GM04503 (cell line): ENCODE measurements at places on chromosomes 5 and 9.

DNA sequence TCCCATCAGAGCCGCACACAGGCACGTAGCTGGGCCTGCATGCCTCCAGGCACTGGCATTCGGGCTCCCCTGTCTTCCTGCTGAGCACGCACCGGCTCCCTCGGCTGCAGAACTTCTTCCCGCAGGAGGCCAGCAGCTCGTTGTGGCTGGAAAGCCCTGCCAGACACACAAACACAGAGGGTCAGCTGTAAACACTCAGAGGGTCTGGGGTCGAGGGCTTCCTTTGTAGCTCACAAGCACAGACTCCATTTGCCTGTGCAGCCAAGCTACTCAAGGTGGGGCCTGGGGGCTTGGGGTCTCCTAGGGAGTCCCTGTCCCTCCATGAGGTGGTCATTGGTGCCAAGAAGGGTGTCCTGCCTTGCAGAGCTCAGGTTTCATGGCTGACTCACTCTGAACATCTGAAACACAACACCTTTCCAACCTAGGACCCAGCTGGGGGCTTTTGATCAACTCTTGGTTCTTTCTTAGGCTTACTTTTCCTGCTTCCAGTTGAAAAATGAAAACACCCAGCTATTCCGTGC lies 211.4 kb downstream of the FSTL4 start:
- DNase-seq, result no peak

DNA sequence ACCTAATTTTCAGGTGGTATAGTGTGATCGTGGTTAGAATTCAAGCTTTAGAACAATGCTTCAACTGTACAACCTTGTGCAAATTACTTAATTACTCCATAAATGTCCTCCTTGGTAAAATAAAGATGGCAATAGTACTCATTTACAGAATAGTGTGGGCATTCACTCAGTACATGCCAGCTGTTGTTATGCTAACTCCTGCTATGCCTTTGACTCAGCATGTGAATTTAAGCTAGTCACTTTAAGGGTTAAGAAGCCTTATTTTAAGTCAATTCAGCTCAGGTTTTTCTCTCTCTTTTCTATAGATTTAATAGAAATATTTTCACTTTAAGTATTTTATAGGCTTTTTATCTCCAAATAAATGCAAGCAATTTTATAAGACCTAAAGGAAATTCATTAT lies 335.6 kb upstream of the ITGA1 start:
- DNase-seq, result no peak

DNA sequence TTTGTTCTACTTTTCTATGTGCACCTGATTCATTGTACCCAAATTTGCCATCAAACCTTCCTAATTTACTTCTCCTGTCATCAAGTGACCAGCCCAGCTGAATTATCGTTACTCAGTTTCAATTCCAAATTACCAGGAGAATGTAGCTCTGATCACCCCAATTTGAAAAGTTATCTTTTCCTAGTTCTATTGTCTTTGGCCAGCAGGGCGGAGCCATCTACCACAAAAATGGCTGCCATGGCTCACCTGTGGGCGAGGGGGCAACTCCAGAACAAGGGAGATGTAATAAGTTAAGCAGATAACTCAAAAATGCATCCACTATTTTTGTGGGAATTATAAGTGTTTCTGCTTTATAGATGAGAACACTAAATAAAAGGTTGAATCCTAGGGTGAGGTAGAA lies 133.8 kb upstream of the MOCS2 start:
- no peak for DNase-seq

DNA sequence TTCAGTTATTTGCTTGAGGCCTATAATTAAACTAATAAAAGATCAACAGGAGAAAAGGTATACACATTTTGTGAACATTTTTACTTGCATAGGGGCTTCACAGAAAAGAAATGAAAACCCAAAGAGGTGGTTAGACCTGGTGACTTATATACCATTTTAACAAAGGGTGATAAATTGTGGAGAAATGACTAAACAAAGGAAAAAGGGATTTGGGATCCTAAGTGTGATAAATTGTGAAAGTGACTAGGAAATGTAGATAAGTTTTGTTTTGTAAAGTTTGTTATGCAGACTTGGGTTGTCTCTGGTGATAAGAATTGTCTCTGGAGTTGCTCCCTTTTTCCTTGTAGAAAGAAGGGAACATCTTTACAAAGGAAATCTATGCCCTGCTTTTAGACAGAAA lies 86.1 kb upstream of the ZNF608 start:
- no peak for DNase-seq

- DNase-seq, result peak; percentile 79
Measured at GRCh38 chr9:129334105-129334935, 156.3 kb upstream of the IER5L start.

- DNase-seq, result no peak
Measured at GRCh38 chr9:643966-644365, 197.5 kb upstream of the DMRT1 start.

GRCh38 chr5:170046241-170046640 lies 59.5 kb upstream of the FOXI1 start:
- DNase-seq, result no peak

DNA sequence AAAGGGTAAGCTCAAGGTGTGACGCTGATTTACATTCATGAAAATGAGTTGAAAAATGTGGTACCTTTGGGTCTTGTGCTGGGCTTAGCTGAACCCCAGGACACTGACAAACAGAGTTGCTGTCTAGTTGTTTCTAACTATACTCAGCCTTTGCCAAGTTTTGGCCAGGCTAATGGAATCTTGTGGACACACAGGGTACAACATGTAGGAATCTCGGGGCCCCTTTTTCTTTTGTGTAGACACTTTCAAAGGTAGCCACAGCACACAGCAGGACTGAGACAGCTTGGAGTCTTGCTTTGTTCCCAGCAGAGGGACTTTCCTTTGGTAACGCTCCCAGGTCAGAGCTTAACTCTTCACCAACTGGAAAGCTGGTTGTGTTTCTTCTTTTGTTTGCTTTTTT lies 7.8 kb downstream of the LIX1 start:
- no peak for DNase-seq

DNA sequence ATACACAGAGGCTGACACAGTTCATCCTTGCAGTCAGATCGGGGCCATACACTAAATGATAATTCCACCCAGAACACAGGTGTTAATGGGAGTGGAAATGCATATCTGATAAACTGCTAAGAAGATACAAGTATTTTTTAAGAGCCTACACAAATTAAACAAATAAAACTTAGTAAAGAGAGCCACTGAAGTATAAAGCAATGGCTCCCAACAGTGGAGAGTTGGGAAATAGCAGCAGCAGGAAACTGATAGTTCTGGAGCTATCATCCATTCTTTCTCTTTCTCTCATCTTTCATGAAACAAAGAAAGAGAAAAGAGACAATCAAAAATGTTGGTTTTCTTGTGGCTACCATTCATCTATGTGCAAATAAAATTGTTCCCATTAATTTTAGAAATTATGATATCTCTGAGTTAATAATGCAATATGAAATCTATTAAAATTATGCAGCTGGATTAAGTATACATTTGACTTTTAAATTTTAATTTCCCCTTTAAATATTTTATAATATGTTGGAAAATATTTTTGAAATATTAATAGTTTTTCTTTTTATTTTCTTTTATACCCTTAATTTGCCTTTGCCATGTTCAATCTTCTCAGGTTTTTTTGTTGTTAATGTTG lies 120.8 kb downstream of the EMB start:
- DNase-seq, result no peak

DNA sequence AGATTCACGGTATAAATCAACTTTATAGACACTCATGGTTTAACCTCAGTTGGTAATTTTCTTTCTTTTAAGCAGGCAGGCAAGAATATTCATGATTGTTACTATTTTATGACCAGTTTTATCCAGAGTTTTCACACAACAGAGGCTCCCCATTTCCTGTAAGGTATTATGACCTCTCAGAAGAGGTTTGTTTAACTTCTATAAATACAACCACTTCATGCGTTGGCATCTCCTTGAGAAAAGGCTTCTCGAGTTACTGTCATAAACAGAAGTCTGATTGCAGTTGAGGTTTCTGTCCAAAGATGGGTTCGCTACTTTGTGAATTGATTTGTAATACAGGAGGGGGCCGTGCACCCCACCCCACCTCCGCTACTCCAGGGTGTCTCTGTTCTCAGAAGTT lies 55.3 kb downstream of the ENTREP1 start:
- no peak for DNase-seq

DNA sequence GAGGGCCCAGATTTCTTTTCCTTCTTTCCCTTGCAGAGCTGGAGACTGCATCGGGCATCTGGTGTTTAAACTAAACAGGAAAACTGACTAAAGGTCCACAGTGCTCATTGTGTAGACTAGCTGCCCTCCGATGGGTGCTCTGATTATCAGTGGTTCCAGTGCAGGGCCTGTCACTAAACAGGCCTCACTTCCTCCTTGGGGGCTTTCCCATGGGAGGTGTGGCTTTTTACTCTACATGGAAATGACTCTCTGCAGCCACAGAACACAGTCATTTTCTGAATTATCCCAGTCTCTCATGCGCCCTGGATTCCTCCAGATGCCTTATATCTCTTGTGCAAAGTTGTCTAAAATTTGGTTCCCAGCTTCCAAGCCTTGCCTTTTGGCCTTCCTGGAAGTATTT lies 199.2 kb downstream of the TRIO start:
- peak; percentile 8 for DNase-seq

GRCh38 chr9:85973238-85973637 lies 32.3 kb downstream of the NAA35 start:
- no peak for DNase-seq

DNA sequence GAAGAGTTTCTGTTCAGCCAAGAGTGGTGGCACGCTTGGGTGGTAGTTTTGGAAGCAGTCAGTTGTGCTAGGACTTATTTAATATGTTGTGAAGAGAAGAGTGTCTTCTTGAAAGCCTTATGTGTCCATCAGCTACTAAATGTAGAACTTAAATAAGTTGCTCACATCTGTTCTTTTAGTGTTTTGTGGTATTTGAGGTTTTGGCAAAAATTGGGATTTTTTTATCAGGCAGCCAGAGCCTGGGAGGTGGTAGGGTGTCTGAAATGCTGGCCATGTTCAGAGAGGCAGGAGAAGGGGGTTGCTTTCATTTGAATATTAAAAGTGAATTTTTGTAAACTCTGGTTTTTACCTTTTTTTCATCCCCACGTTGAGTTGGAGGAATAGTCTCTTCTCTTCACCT lies 24.2 kb upstream of the ZBTB34 start:
- peak; percentile 14 for DNase-seq

DNA sequence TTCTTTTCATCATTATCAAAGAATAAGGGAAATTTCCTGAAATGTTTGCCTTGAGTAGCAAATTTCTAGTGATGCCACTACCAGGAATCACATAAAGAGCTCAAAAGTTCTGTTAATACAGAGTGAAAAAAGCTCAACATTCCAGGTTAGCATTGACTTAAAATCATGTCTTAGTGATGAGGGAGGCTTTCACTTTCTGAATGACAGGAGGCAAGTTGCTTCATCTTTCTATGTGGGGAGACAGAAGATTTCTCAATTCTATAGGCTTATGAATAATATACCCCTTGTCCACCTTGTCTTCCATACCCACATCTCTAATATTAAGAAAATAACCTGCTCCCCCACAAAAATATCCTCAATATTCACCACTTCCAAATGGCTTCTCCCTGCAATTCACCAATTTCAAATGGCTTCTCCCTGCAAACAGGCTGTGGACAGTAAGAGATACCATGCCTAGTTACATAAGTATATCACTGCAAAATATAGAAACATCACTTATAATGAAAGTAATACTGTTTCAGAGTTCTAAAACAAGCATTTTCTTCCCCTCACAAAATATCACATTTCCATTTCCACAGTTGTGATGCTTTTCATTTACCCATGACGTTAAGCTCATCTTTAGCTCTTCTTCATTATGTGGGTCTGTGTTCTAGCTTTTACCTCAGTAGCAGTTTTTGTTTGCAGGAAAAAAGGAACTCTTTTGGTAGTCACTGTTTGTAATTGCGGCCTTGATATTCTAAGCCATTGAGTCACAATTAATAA lies 2.2 kb upstream of the JAK2 start:
- DNase-seq, result no peak

GRCh38 chr5:175685701-175686350 lies 28.0 kb downstream of the HRH2 start:
- DNase-seq, result no peak

GRCh38 chr5:25488119-25488518 lies 843.3 kb upstream of the CDH10 start:
- DNase-seq, result no peak

DNA sequence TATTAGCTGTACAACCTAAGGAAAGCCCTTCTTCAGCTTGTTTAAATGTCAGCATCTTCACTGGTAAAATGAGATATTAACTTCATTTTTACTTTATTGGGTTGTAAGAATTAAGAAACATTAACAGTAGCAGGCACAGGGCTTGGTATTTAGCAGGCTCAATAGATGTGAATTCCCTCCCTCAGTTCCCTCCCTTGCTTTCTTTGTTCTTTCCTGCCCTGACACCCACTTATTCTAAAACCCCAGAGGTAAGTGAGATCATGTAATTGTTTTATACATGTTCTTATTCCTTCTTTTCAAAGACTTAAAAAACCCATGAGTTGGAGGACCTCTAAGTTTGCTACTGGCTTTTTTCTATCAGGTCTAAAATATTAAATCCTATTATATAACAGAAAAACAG lies 73.3 kb upstream of the IFNK start:
- DNase-seq, result no peak

DNA sequence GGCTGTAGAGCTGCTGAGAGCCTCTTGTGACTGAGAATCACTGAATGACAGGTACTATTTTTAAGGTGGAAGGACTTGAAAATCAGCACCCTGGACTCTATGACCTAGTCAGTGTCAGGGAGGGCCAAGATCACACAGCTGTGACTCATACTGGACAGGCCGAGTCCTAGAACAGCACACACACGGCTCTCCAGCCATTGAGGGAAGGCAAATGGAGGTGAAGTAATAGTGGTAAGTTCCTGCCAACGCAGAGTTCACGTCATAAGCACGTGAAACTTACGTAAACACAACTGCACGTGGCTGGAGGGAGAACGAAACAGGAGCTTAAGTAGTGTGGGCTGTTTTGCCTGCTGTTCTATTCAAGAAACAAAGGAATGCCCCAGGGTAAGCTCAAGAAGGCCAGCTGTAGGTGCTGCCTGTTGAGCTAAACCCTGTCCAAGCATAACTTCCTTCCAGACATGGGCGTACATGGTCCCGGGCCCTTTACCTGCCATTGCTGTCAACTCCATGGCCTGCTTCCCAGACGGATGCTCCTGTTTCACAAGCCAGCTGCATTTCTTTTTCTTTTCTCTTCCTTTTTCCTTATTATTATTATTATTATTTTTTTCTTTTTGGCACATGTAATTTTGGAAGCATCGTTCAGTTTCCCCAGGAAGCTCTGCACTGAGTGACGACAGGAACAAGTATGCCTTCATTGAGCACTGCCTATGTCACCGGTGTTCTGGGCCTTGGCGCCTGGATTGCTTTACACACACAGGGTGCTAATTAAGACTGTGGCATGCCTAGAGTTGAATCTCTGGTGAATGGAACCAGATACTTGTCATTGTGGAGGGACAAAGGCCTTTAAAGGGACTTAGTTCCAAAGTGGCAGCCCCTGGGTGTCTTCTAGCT lies 10.2 kb upstream of the LCP2 start:
- no peak for DNase-seq
